ENCODE measurements at places on chromosomes 5 and 9.

DNA sequence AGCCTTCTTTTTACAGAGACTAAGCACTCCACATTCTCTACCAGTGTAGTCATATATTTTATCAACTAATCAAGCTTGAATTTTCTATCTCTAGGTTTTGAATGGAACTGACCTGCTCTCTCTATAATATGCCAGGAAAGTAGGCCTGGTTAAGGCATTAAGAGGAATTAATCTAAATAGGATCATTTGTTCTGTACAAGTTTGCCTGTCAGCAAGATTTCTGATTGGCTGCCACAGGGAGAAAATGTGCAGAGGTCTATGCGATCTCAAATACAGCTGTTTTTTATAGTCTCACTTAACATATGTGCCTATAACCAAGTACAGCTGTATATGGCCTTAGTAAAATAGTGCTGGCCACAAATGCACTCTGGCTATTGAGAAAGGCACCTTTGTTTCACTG, 418.8 kb downstream of the KDM4C start:
- no peak for DNase-seq

- DNase-seq = no peak
Measured at GRCh38 chr9:135973277-135974219, 12.4 kb upstream of the UBAC1 start.

DNA sequence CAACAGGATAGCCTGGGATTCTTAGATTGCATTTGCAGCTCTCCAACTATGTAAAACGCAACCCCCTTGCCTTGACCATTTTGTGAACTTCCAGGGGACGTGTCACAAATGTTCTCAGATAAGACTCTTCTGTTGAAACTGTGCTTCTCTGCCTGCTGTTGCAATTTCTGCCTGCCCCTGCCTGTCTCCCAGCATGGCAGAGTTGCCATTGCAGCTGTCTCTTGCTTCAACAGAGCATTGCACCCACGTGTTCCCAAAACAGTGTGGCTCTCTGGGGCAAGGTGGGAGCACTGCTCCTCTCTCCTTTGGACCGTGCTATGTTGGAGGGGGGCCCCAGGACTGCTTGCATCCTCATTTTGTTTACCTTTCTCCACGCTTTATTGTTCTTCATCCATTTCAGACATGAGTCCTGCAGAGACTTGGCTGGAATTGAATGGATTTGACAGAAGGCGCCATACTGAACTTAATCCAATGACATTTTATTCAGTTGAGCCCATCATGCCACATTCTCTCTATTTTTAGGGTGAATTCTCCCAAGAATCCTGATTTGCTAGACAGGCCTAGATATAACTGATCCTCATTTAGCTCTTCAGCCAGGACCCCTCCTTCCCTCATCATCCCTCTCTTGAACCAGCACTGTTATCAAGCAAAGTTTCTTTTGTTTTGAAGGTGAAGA, 90.7 kb downstream of the MAT2B start:
- no peak for DNase-seq

- DNase-seq = peak; percentile 74
Measured at GRCh38 chr5:131382407-131383395, 118.8 kb downstream of the CDC42SE2 start.

GRCh38 chr5:32679218-32679617, 31.9 kb upstream of the NPR3 start:
- DNase-seq = no peak

- no peak for DNase-seq
Measured at GRCh38 chr9:118961857-118962256, 407.4 kb downstream of the BRINP1 start.

DNA sequence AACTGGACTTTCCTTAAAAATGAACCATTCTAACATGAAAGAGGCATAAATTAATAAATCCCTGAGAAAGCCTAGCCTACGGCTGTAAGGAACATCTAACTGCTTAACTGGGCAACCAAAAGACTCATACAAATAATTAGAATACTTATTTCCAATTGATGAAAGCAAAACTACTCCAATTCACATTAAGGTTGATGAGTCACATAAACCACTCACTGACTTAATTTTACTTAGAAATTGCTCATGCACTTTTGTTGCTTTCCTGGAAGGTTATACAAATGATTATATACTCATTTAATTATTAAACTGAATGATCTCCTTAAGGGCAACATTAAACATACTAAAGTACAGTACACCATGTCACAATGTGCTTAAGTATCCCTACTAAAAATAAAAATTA, 101.9 kb downstream of the NFIB start:
- no peak for DNase-seq

- DNase-seq = no peak
Measured at GRCh38 chr9:4704129-4704528, 24.8 kb downstream of the CDC37L1 start.

DNA sequence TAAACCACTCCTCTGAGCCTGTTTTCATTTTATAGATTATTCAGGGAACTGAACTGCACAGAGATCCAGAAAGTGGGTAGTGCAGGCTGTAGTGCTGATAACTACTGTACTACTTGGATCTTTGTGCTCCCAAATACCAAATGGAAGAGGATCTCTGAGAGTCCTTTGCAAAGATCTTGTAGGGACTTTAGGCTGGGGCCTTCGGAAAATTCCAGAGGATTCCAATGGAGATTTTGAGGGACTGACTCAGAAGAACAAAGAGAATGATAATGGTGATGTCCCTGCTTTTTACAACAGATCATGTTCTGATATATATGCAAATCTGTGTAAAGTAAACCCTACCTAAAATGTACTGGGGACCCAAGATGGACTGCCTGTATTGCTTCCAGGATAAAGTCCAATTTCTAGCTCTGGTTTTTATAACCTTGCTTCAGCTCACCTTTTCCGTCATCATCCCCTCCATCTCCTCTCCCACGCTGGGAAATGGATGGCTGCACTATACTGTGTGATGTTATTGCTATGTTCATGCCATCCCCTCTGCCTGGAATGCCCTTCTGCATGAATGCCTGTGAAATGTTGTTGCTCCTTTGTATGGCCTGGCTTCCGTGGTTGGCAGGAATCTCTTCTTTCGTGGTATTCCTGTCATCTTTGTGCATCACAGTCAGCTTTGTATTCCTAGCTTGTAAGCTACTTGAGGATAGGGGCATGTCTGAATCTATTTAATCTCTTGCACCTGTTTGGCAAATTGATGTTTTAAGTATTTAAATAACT, 9.7 kb upstream of the PSMD5 start:
- no peak for DNase-seq

DNA sequence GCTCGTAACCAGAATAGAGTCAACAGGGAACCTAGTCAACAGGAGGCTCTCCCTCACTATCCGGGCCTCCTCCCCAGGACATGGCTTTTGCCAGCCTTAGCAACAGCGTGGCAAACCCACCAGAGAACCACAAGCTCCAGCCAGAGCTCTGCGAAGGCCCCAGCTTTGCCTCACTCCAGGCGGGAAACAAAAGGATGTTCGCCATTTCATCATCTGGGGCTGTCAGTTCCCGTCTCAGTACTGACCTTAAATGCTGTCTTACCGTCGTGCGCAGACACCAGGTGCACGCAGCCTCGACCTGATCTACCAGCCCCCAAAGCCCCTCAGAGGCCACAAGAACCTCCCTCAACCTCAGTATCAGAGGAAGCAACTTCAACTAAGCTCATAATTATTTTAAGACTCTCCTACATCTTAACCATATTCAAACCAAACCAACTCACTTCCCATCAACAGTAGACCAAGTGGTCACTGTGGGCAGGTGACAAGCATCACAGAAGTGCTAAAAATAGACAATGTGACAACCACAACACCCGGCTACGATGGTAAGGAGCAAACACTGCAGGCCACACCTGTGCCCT, 71.4 kb downstream of the SEMA4D start:
- DNase-seq = peak; percentile 51

GRCh38 chr9:93137362-93137761, 3.3 kb upstream of the NINJ1 start:
- DNase-seq = no peak

DNA sequence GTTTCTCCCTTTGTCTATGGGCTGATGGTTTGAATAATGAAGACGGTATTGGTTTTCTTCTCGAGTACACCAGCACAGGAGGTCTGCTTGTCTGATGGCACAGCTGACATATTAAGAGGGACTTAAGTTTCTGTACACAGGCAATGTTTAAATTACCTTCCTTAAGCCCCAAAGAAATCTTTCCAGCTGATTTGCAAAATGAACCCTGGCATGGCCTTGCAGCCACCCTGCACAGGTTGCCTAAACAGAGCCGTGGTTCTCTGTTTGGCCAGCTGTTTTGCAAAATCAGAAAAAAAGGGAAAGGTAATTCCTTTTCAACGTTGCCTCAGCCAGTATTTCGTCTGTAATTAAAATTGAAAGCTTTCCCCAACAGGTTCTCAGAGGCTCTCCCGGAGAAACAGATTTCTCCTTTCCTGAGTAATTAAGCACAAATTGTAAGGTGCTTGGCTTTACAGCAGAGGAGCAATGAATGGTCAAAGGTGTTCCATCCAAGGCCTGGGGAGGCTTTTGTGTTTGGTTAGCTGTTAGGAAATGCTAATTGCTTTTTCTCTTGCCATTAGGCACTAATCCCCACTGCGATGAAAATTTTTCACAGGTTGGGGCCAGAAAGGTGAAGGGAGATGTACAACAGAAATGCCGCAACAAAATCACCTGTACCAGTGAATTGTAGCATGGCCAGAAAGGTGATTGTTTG, 138.9 kb downstream of the RASEF start:
- DNase-seq = no peak

DNA sequence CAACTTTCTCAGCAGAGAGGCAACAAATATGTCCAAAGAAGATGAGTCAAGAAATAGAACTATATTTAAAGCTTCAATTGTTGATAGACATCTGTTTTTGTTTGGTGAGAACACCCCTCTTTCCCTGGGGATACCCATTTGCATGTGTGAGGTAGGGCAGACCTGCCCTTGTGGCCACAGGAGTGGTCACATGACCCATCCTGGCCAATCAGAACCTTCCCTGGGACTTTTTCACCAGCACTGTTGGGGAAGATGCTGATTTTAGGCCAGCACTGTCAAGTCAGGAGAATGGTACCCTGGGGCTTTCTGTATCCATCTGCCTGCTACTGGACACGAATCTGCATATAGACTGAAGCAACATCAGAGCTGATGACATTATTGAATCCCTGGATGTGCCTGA, 211.2 kb downstream of the CDK5RAP2 start:
- DNase-seq = no peak

Data from activated CD4-positive, alpha-beta T cell treated with anti-CD3 and anti-CD28 coated beads, Interleukin-2, amount 10 ng/mL, durations not matched to agents 7 days and 5 days (primary cell).